ENCODE measurements at places on chromosomes 6 and 20. TPM values are rescaled to one million over a fixed set of nuclear protein-coding genes. Genes with fewer than 3 reads are reported as not detected.

Gene HEY2
- 1.0 TPM for total RNA-seq

DNA sequence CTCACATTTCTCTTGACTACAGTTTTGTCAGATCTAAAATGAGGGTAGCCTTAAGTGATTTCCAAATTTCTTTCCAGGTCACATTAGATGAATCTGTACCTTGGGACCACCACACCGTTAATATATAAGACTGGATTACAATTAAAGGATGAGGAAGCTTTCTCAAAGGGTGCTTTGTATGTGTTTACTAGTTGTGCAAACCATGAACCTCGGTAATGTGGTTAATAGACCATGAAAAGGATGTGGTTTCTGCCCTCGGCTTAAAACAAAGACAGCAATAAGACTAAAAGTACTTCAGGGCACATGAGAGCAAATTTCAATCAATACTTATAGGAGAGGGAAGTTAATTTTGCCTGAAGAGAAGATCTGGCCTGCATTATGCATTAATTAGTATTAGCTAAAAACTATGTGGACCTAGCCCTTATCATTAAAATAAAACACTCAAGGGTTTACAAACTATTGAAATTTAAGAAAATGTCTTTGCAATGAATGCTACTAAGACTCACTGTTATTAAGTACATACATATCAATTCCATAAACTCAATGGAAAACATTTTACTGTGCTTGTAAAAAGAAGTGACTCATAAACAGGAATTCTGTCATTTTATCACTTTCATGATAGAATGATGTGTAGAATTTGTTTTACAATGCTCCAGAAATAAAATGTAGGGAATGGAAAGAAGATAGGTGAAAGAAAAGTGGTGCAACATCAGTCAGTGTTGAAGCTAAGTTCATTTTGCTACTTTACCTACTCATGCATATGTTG lies 936 bp upstream of the TMX4 start:
- DNase-seq, result no peak

GRCh38 chr6:90173262-90173925 lies 123.2 kb downstream of the BACH2 start:
- no peak for DNase-seq

Gene PREX1
- 16.4 TPM for total RNA-seq

Gene VGLL2
- not detected for total RNA-seq

Gene MTFR2
- total RNA-seq, result 3.6 TPM

Gene LINC00237
- not detected for total RNA-seq

DNA sequence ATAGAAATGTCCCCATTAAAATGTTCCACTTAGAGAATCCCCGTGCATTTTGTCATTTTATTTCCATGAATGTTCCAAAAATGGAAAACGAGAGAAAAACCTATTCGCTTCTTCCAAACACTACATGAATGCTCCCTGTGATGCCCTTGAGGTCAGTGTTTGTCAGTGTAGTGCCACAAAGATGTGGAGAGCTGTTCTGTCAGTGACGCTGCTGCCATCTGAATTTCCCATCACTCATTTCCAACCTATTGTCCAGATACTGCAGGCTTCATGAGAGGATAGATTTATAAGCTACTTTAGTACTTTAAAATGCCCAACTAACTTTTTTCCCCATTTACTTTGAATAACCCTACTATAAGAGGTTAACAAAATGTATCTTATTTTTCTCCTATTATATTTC lies 335.8 kb downstream of the CDKAL1 start:
- DNase-seq, result no peak

Gene RALGAPB
- 19.7 TPM for total RNA-seq

- DNase-seq, result no peak
Observed at GRCh38 chr20:21089391-21089790, 16.8 kb downstream of the LINC00237 start.

GRCh38 chr20:10949930-10950783 lies 276.4 kb upstream of the JAG1 start:
- no peak for DNase-seq

GRCh38 chr6:44489910-44490604 lies 102.6 kb downstream of the CDC5L start:
- no peak for DNase-seq

DNA sequence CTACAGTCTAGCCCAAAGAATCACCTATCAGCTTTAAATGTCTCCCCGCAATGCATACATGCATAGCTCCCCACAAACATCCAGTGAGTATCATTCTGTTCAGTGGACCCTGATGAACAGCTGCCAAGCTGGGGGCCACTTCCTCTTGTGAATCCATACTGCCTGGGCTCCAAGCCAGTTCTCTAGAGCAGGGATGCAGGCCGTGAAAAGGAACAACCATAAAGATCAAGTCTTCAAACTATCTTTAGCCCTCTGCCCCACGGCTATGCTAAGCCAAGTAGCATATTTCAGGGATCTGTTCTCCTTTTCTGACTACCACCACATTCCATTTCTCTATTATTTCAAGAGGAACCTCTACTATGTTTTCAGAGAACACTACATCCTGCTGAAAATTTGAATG lies 191.7 kb upstream of the BTBD3 start:
- DNase-seq, result no peak

Gene ULBP3
- total RNA-seq, result 2.3 TPM

- DNase-seq, result no peak
Observed at GRCh38 chr20:21262812-21263211, 40.3 kb upstream of the XRN2 start.

GRCh38 chr6:170583756-170584180 lies 669 bp downstream of the PDCD2 start:
- no peak for DNase-seq

GRCh38 chr20:37342231-37343177 lies 3.4 kb upstream of the SRC start:
- DNase-seq, result no peak

- no peak for DNase-seq
Observed at GRCh38 chr6:829656-830055, 136.7 kb upstream of the EXOC2 start.

Gene TNFRSF6B
- total RNA-seq, result not detected

DNA sequence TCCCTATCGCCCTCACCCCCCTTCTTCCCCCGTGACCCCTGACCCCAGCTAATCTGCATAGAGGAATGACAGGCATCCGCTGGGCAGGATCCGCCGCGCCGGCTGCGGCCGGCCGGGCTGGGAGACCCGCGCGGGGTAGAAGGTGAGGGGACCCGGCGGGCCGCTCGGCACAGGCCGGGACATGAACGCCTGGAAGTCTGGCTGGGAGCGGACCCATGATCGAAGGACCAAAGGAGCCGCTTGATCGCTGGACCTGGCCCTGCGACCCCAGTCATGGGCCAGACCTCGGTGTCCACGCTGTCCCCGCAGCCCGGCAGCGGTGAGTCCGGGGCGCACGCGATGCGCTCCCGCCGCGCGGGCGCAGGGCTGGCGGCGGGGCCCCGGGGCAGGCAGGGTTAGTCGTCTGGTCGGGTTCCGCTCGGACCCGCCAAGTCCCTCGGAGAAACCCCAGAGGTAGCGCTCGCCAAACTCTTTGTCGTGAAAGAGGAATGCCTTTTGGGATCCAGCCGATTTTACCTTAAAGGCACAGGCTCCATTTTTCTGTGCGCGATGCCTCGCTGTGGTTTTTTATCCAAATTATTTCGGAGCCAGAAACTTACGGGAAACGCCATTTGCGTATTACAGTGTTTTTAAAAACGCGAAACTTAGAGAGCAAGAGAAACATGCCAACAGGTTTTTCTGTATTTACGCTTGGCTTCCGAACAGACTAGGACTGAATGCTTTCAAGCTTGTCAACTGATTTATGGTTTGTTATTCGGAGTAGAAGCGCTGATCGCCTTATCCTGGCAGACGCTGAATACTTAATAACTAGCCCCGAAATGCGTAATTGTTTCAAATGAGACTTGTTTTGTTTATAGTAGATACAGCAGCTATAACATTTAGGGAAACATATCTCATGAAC lies at the start of gene PHACTR2:
Gene PHACTR2, plus strand, starts transcription at position 75 of the 901 bp plus-strand sequence. Its CDS starts 199 bp downstream, at position 274.
- peak; percentile 72 for DNase-seq

DNA sequence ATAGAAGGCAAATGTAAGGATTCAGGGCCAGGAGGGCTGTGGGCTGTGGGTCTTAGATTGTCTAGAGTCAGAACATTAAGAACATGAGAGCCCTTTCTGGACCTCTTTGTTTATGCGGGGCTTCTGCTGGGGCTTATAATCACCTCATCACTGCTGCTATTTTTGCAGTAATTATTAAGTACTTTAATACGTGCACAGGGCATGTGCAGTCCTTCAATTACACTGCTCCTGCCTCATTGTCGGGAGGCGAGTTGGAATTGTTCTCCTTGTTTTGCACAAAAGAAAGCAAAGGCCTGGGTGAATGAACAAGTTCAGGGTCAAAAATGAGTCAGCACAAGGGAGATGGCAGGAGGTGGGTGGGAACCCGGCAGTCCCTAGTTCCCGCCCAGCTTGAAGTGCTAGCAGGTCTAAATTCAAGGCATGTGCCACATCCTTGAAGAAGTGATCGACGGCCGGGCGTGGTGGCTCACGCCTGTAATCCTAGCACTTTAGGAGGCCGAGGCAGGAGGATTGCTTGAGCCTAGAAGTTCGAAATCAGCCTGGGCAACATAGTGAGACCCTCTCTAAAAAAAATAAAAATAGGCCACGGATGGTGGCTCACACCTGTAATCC lies 34.4 kb upstream of the PTPN1 start:
- no peak for DNase-seq

- DNase-seq, result no peak
Observed at GRCh38 chr6:92790381-92790780, 629.0 kb downstream of the EPHA7 start.

DNA sequence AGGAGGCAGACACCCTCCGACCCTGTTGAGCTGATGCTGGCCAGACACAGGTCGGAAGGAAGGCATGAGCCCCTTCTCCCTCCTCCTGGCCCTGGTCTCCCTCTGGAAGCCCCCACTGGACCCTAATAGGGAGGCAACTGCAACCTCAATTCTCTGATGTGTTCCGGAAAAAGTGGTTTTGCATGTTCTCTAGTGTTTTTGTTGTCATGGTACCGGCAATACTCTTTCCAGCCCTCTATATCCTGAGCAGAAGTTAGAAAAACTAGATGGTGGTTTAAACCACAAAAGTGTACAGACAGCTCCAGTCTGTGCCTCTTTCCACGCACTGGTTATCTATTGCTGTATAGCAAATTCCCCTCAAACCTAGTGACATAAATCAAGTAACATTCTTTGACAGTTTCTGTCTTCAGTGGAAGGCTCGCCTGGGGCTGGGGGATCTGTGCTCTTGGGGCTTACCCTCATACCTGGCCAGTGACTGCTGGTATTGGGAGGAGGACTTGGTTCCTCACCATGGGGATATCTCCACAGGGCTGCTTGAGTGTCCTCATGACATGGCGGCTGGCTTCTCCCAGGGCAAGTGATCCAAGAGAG lies 37.0 kb downstream of the SYTL3 start:
- DNase-seq, result no peak

GRCh38 chr6:34386316-34387137 lies 5.9 kb downstream of the NUDT3 start:
- no peak for DNase-seq

Gene EYS
- 0.08 TPM for total RNA-seq

GRCh38 chr6:107264357-107264840 lies 149.1 kb upstream of the BEND3 start:
- DNase-seq, result no peak

Gene CLIC5
- 0.33 TPM for total RNA-seq

- no peak for DNase-seq
Observed at GRCh38 chr20:23081263-23081819, 4.8 kb downstream of the CD93 start.

- no peak for DNase-seq
Observed at GRCh38 chr6:163756079-163756478, 341.6 kb downstream of the QKI start.

GRCh38 chr6:169774347-169774746 lies 22.9 kb downstream of the ERMARD start:
- no peak for DNase-seq

Gene ATP9A
- 16.7 TPM for total RNA-seq

- no peak for DNase-seq
Observed at GRCh38 chr6:147040121-147040910, 163.9 kb upstream of the STXBP5 start.

Gene TSBP1
- not detected for total RNA-seq

Gene MUC21
- total RNA-seq, result not detected

- DNase-seq, result no peak
Observed at GRCh38 chr6:44185953-44186634, 27.5 kb downstream of the CAPN11 start.

- no peak for DNase-seq
Observed at GRCh38 chr6:167481307-167481926, 156.5 kb downstream of the TTLL2 start.

- no peak for DNase-seq
Observed at GRCh38 chr6:98787435-98787834, 46.9 kb upstream of the POU3F2 start.

DNA sequence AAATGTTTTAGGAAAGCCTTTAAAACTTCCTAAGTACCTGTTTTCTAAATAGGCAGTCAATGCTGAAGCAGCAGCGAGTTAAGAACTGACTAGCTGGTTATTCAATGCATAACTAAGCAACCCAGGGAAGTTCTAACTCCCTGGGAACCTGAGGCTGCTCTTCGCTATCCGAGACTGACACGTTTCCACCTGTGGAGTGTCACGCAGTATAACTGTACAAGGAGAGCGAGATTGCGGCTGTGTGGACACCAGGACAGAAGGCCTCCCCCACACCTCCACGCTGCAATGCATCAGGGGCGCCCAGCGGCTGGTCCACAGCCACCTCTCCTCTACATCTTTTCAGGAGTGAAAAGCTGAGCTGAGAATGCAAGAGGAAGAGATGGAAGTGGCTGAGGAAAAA lies 8.0 kb downstream of the PXDC1 start:
- DNase-seq, result no peak

Gene DSN1
- 14.6 TPM for total RNA-seq

- no peak for DNase-seq
Observed at GRCh38 chr6:52304983-52305390, 20.4 kb upstream of the MCM3 start.

DNA sequence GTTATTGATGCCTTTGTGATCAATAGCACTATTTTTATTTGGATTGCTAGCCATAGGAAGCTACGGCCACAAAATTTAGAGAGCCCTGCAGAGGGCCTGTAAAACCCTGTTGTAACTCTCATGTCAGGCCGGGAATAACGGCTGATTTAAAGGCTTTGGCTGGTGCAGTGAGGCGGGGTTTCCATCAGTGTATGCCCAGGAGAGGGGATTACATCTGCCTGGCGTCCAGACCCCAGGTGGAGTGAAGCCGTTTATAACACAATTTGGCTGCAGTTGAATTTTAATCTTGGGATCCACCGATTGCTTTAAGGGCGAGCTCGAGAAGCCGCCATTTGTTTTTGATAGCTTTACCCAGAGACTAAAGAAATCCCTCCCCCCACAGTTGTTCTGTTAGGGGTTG lies 29.1 kb upstream of the APCDD1L start:
- no peak for DNase-seq

Gene GPX5
- not detected for total RNA-seq

Gene CD93
- total RNA-seq, result 15.0 TPM
